ENCODE measurements at places on chromosomes 1 and 21.

DNA sequence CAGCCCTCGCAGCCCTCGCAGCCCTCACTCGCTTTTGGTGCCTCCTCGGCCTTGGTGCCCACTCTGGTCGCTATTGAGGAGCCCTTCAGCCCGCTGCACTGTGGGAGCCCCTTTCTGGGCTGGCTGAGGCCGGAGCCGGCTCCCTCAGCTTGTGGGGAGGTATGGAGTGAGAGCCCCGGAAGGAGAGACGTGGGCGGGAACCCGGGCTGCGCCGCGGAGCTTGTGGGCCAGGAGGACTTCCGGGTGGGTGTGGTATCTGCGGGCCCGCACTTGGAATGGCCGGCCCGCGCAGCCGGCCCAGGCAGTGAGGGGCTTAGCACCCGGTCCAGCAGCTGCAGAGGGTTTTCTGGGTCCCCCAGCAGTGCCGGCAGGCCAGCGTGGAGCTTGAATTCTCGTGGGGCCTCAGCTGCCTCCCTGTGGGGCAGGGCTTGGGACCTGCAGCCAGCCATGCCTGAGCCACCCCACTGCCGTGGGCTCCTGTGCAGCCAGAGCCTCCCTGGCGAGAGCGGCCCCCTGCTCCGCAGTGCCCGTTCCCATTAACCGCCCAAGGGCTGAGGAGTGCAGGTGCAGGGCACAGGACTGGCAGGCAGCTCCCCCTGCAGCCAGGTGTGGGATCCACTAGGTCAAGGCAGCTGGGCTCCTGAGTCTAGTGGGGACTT is 9.9 kb upstream of the CFHR2 start:
- DNase-seq: no peak

DNA sequence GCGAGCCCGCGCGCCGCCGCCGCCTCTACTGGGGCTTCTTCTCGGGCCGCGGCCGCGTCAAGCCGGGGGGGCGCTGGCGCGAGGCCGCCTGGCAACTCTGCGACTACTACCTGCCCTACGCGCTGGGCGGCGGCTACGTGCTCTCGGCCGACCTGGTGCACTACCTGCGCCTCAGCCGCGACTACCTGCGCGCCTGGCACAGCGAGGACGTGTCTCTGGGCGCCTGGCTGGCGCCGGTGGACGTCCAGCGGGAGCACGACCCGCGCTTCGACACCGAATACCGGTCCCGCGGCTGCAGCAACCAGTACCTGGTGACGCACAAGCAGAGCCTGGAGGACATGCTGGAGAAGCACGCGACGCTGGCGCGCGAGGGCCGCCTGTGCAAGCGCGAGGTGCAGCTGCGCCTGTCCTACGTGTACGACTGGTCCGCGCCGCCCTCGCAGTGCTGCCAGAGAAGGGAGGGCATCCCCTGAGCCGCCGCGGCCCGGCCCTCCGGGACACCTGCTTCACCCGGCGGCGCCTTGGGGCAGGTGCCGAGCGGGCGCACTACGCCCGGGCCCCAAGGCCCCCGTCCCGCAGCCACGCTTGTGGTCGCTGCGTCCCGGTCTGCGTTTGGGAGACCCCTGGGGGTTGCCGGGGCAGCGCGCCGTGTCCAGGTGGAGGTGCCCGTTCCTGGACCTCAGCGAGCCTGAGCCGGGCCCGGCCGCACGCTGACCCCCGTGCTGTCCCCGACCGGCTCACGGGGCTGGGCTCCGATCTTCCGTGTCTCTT is 944 bp downstream of the B3GALT6 start:
- DNase-seq: no peak

DNA sequence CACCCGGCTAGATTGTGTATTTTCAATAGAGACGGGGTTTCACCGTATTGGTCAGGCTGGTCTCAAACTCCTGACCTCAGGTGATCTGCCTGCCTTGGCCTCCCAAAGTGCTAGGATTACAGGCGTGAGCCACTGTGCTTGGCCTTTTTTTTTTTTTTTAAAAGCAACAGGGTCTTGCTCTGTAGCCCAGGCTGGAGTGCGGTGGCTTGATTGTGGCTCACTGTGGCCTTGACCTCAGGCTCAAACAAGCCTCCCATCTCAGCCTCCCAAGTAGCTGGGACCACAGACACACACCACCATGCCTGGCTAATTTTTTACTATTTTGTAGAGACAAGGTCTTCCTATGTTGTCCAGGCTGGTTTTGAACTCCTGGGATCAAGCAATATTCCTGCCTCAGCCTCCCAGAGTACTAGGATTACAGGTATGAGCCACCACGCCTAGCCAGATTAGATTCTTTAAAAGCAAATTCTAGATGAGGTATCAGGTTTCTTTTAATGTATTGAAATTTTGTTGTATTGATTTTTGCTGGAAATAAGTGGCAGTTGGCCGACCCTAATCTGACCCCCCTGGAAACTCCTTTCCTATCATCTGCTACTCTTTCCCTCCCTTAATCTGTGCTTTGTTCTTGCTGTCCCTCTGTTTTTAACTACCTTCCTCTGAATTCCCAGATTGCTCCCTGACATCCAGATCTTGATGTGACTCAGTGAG is 26.6 kb downstream of the ZFYVE9 start:
- no peak for DNase-seq

GRCh38 chr1:243264717-243265116 is 8.9 kb downstream of the SDCCAG8 start:
- DNase-seq: no peak

- DNase-seq: no peak
These were observed 7.0 kb downstream of the OMA1 start for GRCh38 chr1:58539553-58539952.

- DNase-seq: no peak
These were observed 64.7 kb downstream of the NDUFS5 start for GRCh38 chr1:39090757-39091380.

GRCh38 chr1:212559929-212560328 is 48.6 kb upstream of the ATF3 start:
- no peak for DNase-seq

- no peak for DNase-seq
These were observed 17.0 kb downstream of the RRP1B start for GRCh38 chr21:43676391-43676790.

DNA sequence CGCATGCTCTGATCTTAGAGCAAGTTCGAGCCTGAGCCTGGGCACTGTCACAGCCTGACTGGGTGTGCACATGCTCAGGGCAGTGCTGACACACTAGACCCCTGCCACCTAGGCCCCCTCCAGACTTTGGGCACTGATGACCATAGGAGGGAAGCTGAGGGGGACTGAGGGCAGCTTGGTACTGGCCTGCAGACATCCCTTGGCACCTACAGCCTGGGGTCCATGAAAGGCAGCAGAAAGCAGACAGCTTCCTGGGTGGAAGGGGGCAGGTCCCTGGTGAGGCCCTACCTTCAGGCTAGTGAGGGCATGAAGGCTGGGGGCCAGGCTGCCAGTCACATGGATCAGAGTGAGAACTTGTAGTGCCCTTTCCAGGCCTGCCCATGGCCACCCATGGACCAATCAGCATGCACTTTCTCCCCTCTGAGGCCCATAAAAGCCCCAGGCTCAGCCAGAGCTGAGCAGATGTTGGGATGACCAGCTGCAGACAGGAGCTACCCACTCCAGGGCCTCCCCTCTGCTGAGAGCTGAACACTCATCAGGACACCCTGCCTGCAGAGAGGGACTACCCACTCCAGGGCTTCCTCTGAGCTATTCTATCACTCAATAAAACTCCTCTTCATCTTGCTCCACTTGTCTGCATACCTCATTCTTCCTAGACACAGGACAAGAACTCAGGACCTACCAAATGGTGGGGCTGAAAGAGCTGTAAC is 680.8 kb downstream of the MATN1 start:
- no peak for DNase-seq

DNA sequence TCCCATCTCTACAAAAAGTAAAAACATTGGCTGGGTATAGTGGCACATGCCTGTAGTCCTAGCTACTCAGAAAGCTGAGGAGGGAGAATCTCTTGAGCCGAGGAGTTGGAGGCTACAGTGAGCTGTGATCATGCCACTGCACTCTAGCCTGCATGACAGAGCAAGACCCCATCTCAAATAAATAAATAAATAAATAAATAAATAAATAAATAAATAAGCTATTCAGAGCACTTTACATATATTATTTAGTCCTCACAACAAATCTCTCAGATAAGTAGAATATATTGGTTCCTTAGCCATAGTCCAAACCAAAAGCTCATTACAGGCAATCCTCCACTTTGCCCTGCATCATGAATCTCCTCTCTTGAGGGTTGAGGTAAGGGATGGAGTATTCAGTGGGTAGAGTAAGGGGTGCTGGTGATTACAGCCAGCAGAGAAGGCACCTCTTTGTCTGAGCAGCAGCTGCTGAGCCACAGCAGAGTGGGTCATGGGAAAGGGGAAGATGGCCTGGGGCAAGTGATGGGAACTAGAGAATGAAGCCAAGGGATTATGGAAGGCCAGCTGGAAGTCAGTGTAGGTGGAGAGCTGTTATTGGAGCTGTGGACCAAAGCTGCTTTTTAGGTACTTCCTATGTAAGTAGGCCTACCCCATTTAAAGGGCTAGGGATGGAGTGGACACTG is 115.5 kb upstream of the ZNF644 start:
- DNase-seq: no peak

- no peak for DNase-seq
These were observed 31.1 kb downstream of the EDARADD start for GRCh38 chr1:236425031-236425663.

- no peak for DNase-seq
These were observed 4.5 kb upstream of the NHLH1 start for GRCh38 chr1:160362168-160362957.

- DNase-seq: peak; percentile 45
These were observed 581 bp downstream of the SSU72 start for GRCh38 chr1:1573843-1574720.

DNA sequence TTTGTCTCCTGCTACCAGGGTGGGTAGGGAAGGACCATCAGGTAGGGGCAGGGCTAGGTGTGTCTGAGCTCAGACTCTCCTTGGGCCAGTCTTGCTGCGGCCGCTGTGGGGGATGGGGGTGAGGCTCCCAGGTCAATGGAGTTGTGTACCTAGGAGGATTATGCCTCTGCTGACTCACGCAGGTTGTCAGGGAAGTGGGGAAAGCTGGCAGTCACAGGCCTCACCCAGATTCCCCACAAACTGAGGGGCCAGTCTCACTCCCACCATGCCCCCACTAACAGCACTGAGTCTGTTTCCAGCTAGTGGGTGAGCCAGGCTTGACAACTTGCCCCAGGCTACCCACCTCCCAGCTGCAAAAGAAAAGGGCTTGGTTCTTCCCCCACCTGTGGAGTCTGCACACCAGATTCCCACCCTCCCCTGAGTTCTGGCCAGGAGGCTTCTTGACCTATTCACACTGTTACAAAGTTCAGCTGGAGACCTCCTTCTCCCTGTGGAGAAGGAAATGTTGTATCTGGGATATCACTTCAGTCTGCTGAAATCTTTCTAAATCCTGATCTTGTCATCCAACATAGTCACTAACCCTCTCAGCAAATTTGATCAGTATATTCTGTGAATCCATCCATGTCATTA is 69.2 kb upstream of the GJA8 start:
- no peak for DNase-seq

DNA sequence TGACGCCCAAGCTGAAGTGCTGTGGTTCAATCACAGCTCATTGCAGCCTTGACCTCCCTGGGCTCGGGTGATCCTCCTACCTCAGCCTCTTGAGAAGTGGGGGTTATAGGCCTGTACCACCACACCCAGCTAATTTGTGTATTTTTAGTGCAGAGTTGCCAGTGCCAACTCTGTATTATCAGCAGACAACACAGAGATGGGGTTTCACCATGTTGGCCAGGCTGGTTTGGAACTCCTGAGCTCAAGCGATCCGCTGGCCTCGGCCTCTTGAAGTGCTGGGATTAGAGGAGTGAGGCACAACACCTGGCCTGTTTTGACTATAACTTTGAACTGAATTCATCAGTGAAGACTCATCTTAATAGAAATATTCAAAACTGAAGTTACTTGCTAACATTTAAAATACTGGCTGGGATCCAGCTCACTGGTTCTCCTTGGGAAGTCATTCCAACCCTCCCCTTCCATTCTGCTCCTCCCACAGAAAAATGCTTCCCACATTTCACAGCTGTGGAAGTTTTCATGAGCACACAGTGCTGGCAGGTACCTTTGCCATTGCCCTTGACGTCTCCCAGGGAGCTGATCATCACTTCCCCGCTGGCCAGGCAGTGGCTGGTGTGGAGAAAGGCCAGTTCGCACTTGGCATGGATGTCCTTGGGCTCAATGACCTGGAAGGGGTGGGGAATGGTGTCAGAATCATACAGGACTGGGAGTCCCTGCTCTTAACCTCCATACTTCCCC is 4.7 kb downstream of the SELENBP1 start:
- DNase-seq: no peak

DNA sequence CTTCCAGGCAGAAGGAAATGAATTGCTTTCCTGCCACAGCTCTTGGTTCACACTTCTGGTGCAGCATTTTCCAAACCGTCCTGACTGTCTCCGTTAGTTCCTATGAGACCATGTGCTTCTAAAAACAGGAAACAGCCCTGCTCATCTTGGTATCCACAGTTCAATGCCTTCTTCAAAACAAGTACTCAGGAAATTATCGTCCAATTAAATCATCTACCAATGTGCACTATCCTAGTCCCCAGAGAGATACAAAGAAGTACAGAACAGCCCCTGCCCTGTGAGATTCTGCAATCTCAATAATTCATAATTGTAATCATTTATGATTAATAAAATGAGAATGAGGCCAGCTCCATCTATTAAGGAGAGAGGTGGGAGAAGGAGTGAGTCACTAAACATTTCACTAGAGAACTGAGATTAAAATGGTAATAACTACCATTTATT is 11.2 kb downstream of the CLEC20A start:
- no peak for DNase-seq

GRCh38 chr1:153849487-153850185 is 73.1 kb downstream of the GATAD2B start:
- DNase-seq: no peak

- DNase-seq: no peak
These were observed 131.8 kb downstream of the PLXNA2 start for GRCh38 chr1:208112401-208112800.

- DNase-seq: no peak
These were observed 17.0 kb downstream of the C1orf198 start for GRCh38 chr1:230851291-230851691.

- no peak for DNase-seq
These were observed 12.9 kb upstream of the ETV3 start for GRCh38 chr1:157151073-157151472.
